Ovary (tissue), 10 donors: ENCODE measurements at places on chromosomes 16 and 17. TPM values are rescaled to one million over a fixed set of nuclear protein-coding genes. Genes with fewer than 3 reads are reported as not detected.

The GUCY2D gene
- total RNA-seq, result not detected

The GID4 gene
- total RNA-seq, result 12.4 TPM

The KCTD19 gene
- not detected for total RNA-seq

The VAT1L gene
- 0.57 TPM for total RNA-seq

The C1QTNF1 gene
- total RNA-seq, result 50.2 TPM

The TEDC2 gene
- 0.77 TPM for total RNA-seq

The HSF4 gene
- 69.6 TPM for total RNA-seq

The RNF112 gene
- 6.9 TPM for total RNA-seq

The CDH1 gene
- total RNA-seq, result 3.1 TPM

The DNAI2 gene
- total RNA-seq, result 12.2 TPM

The DECR2 gene
- 10.2 TPM for total RNA-seq

The MT1M gene
- 1.7 TPM for total RNA-seq

The KCNG4 gene
- total RNA-seq, result not detected

The CANT1 gene
- total RNA-seq, result 20.4 TPM

- no peaks in the 10 kb centered on the region for H3K36me3 ChIP-seq
- no peak for DNase-seq
- H3K4me3 ChIP-seq, result no peak overlapping the region
- H3K27ac ChIP-seq, result no peak overlapping the region
- H3K4me1 ChIP-seq, result no peaks in the 10 kb centered on the region
Measured at GRCh38 chr16:14346278-14347142, 275.4 kb downstream of the MRTFB start.

DNA sequence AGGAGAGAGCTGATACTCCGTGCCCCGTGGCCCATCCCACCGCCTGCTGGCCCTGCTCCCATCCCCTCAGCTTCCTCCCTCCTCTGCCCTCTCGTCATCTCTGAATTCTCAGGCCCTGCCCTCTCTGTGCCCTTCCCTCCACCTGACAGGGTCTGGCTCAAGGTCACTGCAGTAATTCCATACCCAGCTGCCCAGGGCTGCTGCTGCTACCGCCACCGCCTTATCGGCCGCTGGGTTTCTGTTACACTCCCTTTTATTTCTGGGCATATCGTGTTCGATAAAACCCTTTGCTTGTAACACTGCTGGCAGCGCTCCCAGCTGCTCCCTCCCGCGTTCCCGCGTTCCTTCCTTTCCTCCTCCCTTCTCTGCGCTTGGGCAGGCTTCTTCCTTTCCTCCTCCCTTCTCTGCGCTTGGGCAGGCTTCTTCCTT lies 1.2 kb downstream of the EPN3 start:
- H3K4me1 ChIP-seq, result peaks cover 9% of the 10 kb centered on the region
- H3K27ac ChIP-seq, result peak overlapping the region; percentile 7
- DNase-seq, result peak; percentile 89
- no peaks in the 10 kb centered on the region for H3K36me3 ChIP-seq

GRCh38 chr17:46832945-46833839 lies 14.7 kb upstream of the WNT3 start:
- no peak overlapping the region for H3K27ac ChIP-seq
- no peaks in the 10 kb centered on the region for H3K27me3 ChIP-seq
- no peaks in the 10 kb centered on the region for H3K36me3 ChIP-seq
- no peaks in the 10 kb centered on the region for H3K4me1 ChIP-seq
- no peak for DNase-seq

- peaks cover 13% of the 10 kb centered on the region for H3K4me1 ChIP-seq
- peak overlapping the region; percentile 74 for H3K27ac ChIP-seq
- H3K4me3 ChIP-seq, result no peak overlapping the region
- no peaks in the 10 kb centered on the region for H3K27me3 ChIP-seq
Measured at GRCh38 chr16:11632455-11632939, 35.8 kb upstream of the SNN start.

GRCh38 chr16:2022723-2023091 lies 3.1 kb downstream of the NPW start:
- H3K36me3 ChIP-seq, result no peaks in the 10 kb centered on the region
- H3K4me3 ChIP-seq, result peak overlapping the region; percentile 31
- no peak for DNase-seq

- H3K27me3 ChIP-seq, result no peaks in the 10 kb centered on the region
- no peak overlapping the region for H3K4me3 ChIP-seq
- no peak overlapping the region for H3K27ac ChIP-seq
- no peaks in the 10 kb centered on the region for H3K4me1 ChIP-seq
Measured at GRCh38 chr17:18368946-18369345, 5.6 kb upstream of the SHMT1 start.

- peak; percentile 93 for DNase-seq
- H3K4me3 ChIP-seq, result peak overlapping the region; percentile 59
- H3K27ac ChIP-seq, result peak overlapping the region; percentile 61
- H3K36me3 ChIP-seq, result no peaks in the 10 kb centered on the region
- no peaks in the 10 kb centered on the region for H3K4me1 ChIP-seq
Measured at GRCh38 chr17:5500589-5501391, 14.4 kb downstream of the MIS12 start.

DNA sequence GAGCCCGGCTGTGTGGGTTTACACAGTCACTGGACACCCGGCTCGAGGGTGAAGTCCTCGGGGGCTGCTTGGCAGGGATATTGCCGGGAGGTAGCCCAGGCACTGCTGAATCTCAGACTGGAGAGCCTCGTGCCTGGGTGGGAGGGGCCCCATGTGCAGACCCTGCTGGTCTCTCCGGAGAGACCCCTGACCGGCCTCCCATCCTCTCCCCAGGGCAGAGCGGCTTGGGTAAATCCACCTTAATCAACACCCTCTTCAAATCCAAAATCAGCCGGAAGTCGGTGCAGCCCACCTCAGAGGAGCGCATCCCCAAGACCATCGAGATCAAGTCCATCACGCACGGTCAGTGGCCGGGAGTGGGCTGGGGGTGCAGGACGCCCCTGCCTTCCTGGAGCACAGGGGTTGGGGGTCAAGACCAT lies 346.5 kb downstream of the SEC14L1 start:
- no peaks in the 10 kb centered on the region for H3K4me1 ChIP-seq
- DNase-seq, result no peak
- no peak overlapping the region for H3K27ac ChIP-seq
- H3K36me3 ChIP-seq, result no peaks in the 10 kb centered on the region
- no peaks in the 10 kb centered on the region for H3K27me3 ChIP-seq

DNA sequence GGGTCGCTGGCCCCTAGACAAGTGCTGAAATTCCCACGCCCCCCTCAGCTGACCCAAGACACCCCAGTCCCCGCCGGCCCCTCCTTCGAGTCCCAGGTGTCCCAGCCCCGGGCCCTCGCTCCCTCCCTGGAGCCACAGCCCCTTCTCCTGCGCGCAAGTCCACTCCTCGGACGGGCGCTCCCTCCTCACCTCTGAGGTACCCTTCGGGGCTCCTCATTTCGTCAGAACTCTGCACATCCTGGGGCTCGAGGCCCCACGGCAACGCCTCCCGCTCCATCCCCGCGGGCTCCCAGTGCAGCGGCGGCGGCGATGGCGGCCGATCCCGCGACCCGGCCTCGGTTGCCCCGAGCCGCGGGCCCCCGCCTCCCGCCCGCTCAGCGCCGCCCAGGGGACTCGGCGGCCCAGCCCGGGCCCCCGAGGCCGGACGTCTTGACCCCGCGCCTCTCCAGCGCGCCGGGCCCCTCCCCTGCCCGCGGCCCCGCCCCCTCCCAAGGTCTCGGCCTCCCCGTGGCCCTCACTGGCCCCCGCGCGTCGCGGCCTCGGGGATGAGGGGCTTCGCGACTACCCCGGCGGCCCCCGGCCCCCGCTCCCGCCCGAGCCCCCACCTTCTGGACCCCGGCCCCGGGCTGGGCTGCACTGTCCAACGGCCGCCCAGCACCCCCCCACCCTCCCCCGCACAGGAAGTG lies at the start of gene ZNF768:
Gene ZNF768 (minus strand): TSS at position 430 of the 686 bp plus-strand sequence. CDS start 153 bp downstream, at position 277.
- peak; percentile 68 for DNase-seq
- no peaks in the 10 kb centered on the region for H3K36me3 ChIP-seq
- peak within 1 kb of the TSS; percentile 97 for H3K27ac ChIP-seq
- H3K27me3 ChIP-seq, result no peaks in the 10 kb centered on the region
- peaks cover 4% of the 10 kb centered on the region for H3K4me1 ChIP-seq
- peak within 1 kb of the TSS; percentile 68 for H3K4me3 ChIP-seq

DNA sequence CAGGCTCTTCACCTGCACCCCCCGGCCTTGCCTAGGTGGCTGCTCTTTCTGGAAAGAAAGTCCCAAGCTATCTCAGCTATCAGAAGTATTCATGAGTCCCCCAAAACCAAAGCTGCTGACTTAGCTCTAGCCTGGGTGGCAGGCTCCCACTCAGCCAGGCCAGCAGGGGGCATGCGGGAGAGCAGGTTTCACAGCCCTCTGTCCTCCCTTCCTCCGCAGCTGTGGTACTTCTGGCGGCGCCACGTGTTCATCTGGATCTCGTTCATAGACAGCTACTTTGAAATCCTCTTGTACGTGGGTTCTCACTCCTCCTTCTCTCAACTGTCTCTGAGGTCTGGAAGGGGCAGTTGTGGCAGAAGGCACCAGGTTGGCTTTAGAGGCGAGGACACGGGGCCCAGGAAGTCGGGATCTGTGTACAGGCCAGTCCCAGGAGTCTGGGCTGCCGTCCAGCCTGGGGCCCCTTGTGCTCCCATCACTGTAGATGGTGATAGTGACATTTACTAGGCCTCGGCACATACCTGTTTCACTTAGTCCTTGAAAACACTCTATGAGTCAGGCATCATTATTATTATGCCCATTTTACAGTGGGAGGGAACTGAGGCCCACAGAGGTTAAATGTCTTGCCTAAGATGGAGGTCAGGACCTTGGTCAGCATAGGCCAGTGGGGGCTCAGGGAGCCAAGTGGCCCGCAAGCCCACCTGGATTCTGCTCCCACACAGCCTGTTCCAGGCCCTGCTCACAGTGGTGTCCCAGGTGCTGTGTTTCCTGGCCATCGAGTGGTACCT lies 12.9 kb downstream of the TRPV2 start:
- peak; percentile 41 for DNase-seq
- no peak overlapping the region for H3K27ac ChIP-seq
- H3K4me1 ChIP-seq, result no peaks in the 10 kb centered on the region
- H3K4me3 ChIP-seq, result no peak overlapping the region
- H3K36me3 ChIP-seq, result no peaks in the 10 kb centered on the region

DNA sequence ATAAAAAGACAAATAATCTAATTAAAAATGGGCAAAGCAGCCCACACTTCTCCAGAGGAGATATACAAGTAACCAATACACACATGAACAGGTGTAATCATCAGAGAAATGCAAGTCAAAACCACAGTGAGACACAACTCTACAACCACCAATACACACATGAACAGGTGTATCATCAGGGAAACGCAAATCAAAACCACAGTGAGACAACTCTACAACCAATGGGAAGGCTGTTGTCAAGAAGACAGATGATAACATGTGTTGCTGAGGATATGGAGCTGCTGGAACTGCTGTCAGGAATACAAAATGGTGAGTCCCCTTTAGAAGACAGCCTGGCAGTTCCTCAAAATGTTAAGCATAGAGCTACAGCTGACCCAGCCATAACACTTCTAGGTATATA lies 22.5 kb upstream of the ENGASE start:
- no peaks in the 10 kb centered on the region for H3K27me3 ChIP-seq
- no peak overlapping the region for H3K27ac ChIP-seq
- no peak for DNase-seq
- H3K4me3 ChIP-seq, result no peak overlapping the region
- H3K36me3 ChIP-seq, result no peaks in the 10 kb centered on the region

DNA sequence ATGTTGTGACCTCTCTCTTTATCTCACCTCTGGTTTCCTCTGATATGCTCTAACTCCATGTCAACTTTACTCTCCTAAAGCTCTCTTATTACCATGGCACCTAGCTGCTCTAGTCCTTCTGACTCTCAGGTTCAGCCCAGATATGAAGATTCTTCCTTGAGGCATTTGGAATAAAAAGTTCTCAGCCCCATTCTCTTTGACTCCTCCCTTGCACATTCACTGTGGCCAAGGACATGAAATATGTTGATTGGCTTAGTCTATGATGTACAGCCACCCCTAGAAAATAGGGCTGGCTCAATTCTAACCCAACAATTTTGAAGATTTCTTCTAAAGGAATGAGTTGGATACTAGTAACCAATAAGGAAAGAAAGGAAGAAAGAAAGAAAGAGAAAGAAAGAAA lies 20.8 kb upstream of the GAS7 start:
- H3K27ac ChIP-seq, result no peak overlapping the region
- no peaks in the 10 kb centered on the region for H3K36me3 ChIP-seq
- no peaks in the 10 kb centered on the region for H3K4me1 ChIP-seq
- no peaks in the 10 kb centered on the region for H3K27me3 ChIP-seq
- H3K4me3 ChIP-seq, result no peak overlapping the region

- no peaks in the 10 kb centered on the region for H3K27me3 ChIP-seq
- H3K4me1 ChIP-seq, result no peaks in the 10 kb centered on the region
- H3K36me3 ChIP-seq, result no peaks in the 10 kb centered on the region
- no peak overlapping the region for H3K27ac ChIP-seq
Measured at GRCh38 chr16:65445313-65446260, 323.7 kb upstream of the CDH11 start.

DNA sequence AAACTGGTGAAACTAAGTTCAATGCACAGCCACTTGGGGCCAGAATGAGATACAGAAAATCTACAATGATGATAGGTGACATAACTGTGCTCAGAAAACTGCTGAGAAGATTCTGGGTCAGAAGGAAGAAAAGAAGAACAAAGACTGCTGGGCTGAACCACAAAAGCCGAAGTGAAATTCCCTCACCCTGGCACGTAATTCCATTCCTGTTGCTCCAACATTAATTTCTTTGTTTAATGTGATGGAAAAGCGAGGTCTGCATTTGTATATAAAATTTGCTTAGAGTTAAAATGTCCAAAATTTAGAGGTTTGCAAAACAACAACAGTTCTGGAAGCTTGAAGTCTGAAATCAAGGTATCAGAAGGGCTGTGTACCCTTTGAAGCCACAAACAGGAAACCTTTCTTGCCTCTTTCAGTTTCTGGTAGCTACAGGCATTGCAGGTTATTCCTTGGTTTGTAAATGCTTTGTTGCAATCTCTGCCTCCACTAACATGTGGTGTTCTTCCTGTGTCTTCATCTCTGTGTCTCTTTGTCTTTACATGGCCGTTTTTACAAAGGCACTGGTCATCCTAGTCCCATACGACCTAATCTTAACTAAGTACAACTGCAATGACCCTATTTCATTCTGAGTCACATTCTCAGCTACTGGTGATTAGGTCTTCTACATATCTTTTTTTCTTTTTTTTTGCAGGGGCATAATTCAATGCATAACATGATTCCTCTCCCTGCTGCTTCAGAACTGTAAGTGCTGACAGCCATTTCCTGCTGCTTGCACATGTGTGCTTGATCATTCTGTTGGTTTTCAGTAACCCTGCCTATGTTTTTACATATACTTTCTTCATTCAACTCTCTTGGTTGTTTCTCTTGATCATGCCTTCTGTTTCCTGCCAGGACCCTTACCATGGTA lies 603.0 kb upstream of the CDH8 start:
- H3K27me3 ChIP-seq, result no peaks in the 10 kb centered on the region
- H3K36me3 ChIP-seq, result no peaks in the 10 kb centered on the region
- DNase-seq, result no peak
- no peak overlapping the region for H3K27ac ChIP-seq
- H3K4me3 ChIP-seq, result no peak overlapping the region

- no peaks in the 10 kb centered on the region for H3K27me3 ChIP-seq
- peak overlapping the region; percentile 19 for H3K27ac ChIP-seq
- no peak for DNase-seq
Measured at GRCh38 chr17:47204722-47205418, 4.3 kb upstream of the MYL4 start.

DNA sequence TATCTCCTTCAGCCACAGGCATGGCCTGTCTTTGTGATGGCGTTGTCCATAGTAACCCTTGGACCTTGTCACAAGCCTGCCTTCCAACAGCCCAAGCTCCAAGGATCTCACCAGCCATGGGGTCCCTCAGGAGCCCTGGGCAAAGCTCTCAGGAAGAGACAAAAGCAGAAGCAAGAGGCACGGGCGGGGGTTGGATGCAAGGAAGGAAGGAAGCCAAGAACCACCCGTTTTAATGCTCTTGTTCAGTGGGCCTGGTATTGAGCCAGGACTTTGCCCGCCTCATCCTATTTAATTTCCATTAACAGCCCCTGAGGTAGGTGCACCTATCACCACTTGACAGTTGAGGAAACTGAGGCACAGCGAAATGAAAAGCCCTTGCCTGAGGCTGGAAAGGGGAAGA lies 32.3 kb upstream of the GOSR2 start:
- no peaks in the 10 kb centered on the region for H3K36me3 ChIP-seq
- no peaks in the 10 kb centered on the region for H3K4me1 ChIP-seq
- DNase-seq, result no peak
- no peak overlapping the region for H3K4me3 ChIP-seq
